ENCODE measurements at places on chromosomes 13 and 19. TPM values are rescaled to one million over a fixed set of nuclear protein-coding genes. Genes with fewer than 3 reads are reported as not detected.

DNA sequence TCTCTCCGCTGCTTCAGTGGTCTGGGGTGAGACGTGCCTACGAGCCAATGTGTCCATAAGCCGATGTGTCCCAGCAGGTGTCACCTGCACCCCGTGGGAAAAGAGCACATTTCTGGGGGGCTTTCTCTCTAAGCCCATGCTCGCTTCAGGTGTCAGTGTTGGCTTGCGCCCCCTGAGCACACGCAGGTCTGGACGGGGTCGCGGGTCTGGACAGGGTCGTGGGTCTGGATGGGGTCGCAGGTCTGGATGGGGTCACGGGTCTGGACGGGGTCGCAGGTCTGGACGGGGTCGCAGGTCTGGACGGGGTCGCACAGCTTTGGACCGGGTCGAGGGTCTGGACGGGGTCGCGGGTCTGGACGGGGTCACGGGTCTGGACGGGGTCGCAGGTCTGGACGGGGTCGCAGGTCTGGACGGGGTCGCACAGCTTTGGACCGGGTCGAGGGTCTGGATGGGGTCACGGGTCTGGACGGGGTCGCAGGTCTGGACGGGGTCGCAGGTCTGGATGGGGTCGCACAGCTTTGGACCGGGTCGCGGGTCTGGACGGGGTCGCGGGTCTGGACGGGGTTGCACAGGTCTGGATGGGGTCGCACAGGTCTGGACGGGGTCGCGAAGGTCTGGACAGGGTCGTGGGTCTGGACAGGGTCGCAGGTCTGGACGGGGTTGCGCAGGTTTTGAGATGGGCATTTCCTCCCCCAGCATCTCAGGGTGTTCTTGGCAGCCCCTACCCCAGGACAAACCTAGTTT, 24.5 kb upstream of the TFDP1 start:
- DNase-seq, result no peak

DNA sequence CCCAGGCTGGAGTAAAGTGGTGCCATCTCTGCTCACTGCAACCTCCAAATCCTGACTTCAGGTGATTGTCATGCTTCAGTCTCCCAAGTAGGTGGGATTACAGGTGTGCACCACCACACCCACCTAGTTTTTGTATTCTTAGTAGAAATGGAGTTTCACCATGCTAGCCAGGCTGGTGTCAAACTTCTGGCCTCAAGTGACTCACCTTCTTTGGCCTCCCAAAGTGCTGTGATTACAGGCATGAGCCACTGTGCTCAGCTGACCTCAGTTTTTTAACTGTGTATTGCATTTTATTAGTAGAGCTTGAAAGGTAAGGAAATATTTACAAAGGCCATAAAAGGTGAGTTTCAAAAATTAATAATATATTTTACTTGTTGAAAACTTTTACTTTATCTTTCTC, 2.3 kb downstream of the ZNF726 start:
- DNase-seq, result no peak

DNA sequence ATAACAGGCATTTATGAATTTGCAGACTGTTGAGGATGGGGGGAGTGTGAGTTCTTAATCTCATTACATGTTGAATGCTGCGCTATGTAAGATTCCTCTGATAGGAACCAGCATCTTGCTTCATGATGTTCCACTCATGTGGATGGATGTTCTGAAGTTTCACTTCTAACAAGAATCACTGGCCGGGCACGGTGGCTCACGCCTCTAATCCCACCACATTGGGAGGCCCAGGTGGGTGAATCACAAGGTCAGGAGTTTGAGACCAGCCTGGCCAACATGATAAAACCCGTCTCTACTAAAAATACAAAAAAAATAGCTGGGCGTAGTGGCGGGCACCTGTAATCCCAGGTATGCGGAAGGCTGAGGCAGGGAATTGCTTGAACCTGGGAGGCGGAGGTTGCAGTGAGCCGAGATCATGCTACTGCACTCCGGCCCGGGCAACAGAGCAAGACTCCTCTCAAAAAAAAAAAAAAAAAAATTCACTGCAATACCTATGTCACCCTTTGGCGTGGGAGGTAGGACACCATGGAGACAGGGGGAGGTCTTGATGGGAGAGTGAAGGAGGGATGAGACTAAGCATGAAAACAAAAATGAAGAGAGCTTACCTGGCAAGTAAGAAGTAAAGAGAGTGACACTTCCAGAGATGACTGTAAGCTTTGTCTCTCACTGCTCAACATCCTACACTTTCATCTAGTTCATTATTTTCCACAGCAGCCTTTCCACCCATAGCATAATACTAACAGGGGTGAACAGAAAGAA, 133.0 kb downstream of the DCT start:
- DNase-seq, result no peak

DNA sequence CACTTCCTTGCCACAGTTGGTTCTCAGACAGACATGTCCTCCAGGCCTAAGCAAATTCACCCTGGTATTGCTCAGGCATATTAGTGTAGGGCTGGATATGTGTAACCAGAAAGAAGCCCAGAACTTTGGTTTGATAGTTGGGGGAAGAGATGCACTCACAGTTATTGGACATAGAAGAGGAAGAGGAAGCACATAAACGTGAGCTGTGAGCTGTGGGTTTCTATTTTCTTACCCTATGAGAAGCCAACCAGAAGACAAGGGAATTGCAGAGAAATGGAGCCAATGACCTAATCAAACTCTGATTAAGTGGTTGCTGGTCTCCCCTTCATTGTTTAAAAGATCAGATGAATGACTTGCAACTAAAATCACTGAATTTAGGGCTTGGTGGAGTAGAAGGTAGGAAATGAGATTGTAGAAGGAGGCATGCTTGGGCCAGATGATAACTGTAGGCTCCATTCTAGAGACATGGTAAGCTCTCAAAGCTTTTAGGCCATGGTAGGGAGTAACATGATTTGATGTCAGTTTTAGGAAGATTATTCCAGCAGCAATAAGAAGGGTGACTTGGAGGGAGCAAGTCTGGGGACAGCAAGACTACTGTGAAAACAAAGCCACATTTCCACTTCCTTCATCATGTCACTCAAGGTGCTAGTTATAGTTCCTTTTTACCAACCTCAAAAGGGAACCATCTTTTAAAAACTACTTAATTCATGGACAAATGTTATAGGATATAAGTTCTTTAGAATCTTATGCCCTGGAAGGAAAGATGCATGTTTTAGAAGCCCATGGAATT, 24.1 kb upstream of the WDFY2 start:
- no peak for DNase-seq

- peak; percentile 48 for DNase-seq
Observed at GRCh38 chr19:13920940-13921747, 15.1 kb downstream of the CC2D1A start.

- DNase-seq, result no peak
Observed at GRCh38 chr19:33467851-33468250, 53.7 kb downstream of the PEPD start.

DNA sequence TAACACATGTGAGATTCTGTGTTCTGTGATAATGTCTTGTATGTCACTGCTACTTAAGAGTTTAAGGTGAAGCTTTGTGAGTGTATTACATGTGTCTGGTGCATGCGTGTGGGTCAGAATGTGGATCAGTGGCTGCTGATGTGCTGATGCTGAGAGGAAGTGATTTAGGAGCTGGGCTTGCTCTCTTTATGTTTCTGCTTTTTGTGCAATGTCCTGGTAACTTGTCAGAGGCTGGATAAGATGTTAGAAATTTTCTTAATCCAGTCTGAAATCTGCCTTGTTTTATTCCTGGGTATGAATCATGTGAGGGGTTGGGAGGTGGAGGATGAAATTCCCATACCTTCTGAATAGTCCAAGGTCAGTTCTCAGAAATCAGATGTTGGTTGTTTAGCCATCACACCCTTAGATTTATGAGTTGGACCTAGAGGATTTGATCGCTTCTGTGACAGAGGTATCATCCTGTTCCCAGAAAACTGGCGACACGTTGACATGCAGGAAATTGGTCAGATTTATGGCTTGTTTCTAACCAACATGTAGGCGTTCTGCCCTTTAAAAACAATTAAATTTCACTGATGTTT, 24.5 kb upstream of the CXCL17 start:
- no peak for DNase-seq

GRCh38 chr19:57436417-57436816, 1.3 kb downstream of the ZNF749 start:
- no peak for DNase-seq

- no peak for DNase-seq
Observed at GRCh38 chr13:107141767-107142166, 573.8 kb upstream of the ARGLU1 start.

DNA sequence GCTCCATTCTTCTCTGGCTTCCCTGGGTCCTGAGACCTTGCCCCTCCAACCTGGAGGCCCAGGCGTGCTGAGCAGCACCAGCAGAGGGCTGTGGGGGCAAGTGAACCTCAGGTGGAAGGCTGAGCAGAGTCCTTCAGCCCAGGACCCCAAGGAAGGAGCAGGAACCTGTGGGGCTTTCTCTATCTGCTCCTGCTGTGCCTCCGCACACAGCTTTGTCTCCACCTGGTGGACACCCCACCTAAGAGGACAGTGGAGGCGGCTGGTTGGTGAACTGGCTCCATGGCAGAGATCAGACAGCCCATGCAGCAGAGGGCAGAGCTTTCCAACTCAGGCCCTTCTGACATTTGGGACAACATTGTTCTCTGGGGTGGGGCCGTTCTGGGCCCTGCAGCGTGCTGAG, 19.7 kb downstream of the ZFR2 start:
- DNase-seq, result no peak

DNA sequence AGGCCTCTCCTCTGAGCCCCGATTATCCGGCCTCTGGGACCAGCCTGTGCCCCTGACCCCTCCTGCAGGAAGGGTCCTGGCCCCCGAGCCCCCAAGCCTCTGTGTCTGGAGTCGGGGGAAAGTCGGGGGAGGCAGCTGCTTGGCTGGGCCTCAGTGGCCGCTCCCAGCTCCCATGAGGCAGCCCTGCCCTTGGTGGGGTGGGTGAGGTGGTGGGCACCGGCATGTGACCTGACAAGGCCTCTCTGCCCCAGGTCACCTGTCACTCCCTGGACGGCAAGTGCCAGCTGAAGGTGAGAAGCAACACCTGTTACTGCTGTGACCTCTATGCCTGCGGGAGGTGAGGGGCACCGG, 41.5 kb downstream of the TMEM255B start:
- DNase-seq, result no peak

The MYO16 gene
- 63.1 TPM for total RNA-seq

The SERP2 gene
- 17.1 TPM for total RNA-seq

The WDR87 gene
- not detected for total RNA-seq

The PSG6 gene
- not detected for total RNA-seq

The REEP6 gene
- total RNA-seq, result 2.6 TPM

The LPAR6 gene
- 12.4 TPM for total RNA-seq

The URAD gene
- total RNA-seq, result not detected

The MYH14 gene
- 2.6 TPM for total RNA-seq

Data from cerebellum (tissue), 4 donors.